ENCODE measurements at places on chromosomes 11 and 22. TPM values are rescaled to one million over a fixed set of nuclear protein-coding genes. Genes with fewer than 3 reads are reported as not detected.

- no peak for DNase-seq
These were observed 29.2 kb downstream of the ALG12 start for GRCh38 chr22:49889071-49889470.

The TAF6L gene
- 42.9 TPM for total RNA-seq

The MOV10L1 gene
- not detected for total RNA-seq

The HIC2 gene
- total RNA-seq = 40.5 TPM

The CCDC87 gene
- 0.67 TPM for total RNA-seq

- no peak for DNase-seq
These were observed 21.6 kb upstream of the EP300 start for GRCh38 chr22:41070665-41071331.

- no peak for DNase-seq
These were observed 929 bp downstream of the PRDM10 start for GRCh38 chr11:130001461-130002351.

- no peak for DNase-seq
These were observed 284.6 kb upstream of the ZC3H12C start for GRCh38 chr11:109808569-109808968.
